ENCODE measurements at places on chromosomes 5 and 9. TPM values are rescaled to one million over a fixed set of nuclear protein-coding genes. Genes with fewer than 3 reads are reported as not detected.

DNA sequence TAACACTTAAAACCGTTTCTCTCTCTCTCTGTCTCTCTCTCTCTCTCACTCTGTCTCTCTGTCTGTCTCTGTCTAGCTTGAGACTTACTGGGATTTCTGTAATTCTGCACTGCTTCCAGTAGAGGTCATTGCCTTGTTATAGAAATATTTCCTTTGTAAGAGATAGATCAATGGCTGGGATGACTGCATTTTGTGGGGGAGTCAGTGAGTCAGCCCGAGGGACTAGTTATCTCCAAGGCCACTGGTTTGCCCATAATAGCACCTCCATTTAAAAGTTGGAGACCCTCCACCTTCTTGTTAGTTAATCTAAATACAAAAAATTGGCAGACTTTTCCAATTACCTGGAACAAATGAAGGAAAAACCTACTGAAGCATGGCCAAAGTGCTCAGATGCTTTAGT, 547.2 kb downstream of the LRRC70 start:
- no peaks in the 10 kb centered on the region for H3K4me1 ChIP-seq
- H3K36me3 ChIP-seq: no peaks in the 10 kb centered on the region
- no peaks in the 10 kb centered on the region for H3K27me3 ChIP-seq
- H3K27ac ChIP-seq: no peak overlapping the region
- H3K4me3 ChIP-seq: no peak overlapping the region

DNA sequence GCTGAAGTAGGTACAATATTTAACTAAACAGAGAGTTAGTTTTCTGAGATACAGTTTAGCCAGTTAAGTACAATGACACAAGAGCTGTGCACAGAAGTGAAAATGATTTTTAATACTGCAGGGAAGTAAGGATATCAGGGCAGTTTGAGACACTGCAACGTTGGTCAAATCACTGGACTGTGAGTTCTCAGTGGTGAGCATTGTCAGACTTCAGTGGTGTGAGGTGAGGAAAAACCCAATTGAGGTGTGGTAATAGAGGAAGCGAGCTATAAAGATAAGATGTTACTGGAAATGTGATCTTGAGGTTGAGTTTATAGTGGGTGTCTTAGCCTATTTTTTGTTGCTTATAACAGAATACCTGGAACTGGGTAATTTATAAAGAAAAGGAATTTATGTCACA, 12.8 kb upstream of the FBXL7 start:
- no peak overlapping the region for H3K4me3 ChIP-seq
- no peak for DNase-seq
- no peaks in the 10 kb centered on the region for H3K4me1 ChIP-seq
- no peaks in the 10 kb centered on the region for H3K36me3 ChIP-seq
- no peaks in the 10 kb centered on the region for H3K27me3 ChIP-seq
- no peak overlapping the region for H3K27ac ChIP-seq

DNA sequence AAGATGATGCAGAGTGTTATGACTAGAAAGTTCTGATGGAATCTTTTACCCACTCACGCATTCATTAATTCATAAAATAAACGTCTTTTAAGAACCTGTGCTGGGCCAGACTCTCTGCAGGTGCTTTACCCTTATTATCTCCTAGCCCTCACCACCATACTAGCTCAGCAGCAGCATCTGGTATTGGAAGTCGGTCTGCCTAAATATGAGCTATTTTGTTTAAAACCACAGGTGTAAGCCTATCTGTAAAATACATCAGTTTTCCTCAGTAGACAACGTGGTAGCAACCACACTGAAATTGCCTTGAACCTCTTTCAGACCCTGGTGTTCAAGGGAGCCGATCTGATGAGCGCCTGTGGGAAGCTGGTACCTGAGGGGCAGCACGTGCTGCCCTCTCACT, 69.4 kb downstream of the PPIC start:
- no peaks in the 10 kb centered on the region for H3K36me3 ChIP-seq
- DNase-seq: no peak
- no peaks in the 10 kb centered on the region for H3K4me1 ChIP-seq

DNA sequence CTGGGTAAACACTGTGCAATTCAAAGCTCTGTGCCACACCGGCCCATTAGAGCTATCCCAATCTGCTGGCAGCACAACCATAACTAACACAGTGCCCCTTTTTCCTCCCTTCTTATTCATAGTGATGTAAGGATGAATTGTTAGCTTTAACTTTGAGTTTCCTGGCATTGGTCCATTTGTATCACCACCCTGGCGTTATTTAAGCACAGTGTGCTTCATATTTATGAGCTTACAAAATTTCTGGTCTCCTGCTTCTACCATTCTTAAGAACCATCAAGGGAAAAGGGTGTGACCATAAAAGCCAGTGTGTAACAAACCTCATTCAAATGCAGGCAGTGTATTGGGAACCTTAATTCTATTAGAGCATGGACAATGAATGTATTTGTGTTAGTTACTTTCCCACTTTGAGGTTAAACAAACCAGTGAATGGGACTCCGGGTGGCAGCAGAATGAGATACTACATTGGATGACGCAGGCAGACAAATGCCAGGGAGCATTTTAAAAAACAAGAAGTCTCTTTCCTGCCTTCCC, 222.6 kb downstream of the TMEM161B start:
- H3K27ac ChIP-seq: no peak overlapping the region
- no peaks in the 10 kb centered on the region for H3K27me3 ChIP-seq
- DNase-seq: no peak

DNA sequence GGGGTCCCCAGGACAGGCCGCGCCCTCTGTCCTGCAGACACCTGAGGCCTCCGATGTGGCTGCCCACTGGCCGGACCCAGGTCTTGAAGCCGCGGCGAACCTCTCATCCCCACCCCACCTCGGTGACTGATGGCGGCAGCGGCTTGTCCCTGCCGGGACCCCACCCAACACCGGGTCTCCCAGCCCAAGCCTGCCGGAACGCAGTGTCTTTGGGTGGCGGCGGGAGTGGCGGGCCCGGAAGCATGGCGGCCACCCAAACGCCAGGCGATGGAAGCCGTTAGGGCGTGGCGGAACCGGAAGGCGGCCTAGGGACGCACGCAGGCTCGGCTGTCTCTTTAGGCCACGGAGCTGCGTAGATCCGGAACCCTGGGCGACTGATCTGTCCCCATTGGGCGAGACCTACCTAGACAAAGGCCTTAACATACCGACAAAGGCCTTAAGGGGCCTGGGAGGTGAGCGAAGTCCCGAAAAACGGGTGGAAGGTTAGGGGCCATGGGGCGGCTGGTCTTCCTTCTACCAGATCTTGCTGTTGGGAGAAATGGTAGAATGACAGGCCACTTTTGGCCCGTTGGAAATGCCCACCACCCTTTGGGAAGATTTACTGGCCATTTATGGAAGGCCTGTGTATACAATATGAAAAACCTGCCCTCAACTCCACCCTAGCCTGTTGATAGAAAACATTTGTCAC, 94.6 kb upstream of the SMC2 start:
- no peaks in the 10 kb centered on the region for H3K36me3 ChIP-seq
- H3K27me3 ChIP-seq: no peaks in the 10 kb centered on the region
- H3K4me1 ChIP-seq: no peaks in the 10 kb centered on the region
- no peak for DNase-seq
- H3K4me3 ChIP-seq: no peak overlapping the region
- H3K27ac ChIP-seq: no peak overlapping the region

DNA sequence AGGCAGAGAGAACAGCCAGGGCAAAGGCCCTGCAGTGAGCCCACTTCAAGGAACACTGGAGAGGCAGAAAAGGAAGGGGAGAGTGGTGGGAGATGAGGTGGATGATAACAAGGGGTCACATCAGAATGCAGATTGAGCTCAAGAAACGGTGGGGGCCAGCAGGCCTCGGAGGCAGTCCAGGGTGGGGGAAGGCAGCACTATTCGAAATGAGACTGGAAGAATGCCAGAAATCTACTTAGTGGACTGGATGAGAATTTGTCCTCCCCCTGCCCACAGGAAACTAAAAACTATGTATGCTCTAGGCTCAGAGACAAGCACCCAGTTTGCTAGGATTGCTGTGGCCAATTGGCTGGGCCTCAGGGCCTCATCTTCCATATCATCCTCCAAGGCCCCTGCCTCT, 148.7 kb downstream of the ADAMTS12 start:
- no peaks in the 10 kb centered on the region for H3K4me1 ChIP-seq
- no peak overlapping the region for H3K27ac ChIP-seq
- no peaks in the 10 kb centered on the region for H3K27me3 ChIP-seq
- no peak for DNase-seq

DNA sequence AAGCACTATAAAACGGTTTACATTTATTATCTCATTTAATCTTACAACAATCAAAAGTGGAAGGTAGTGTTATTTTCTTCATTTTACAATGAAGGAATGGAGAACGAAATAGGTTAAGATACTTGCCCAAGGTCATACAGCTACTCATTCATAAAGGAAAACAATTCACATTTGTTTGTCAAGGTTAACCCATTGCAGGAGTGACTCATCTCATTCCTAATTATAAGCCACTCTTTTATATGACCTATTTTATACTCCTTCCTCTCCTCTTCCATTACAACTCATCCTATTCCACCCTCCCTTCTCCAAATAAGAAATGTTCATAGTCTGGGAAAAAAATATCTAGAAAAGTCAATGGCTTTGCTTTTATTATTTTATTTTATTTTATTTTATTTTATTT, 29.6 kb downstream of the CRHBP start:
- no peaks in the 10 kb centered on the region for H3K4me1 ChIP-seq
- H3K27ac ChIP-seq: no peak overlapping the region
- no peak overlapping the region for H3K4me3 ChIP-seq
- H3K27me3 ChIP-seq: no peaks in the 10 kb centered on the region
- H3K36me3 ChIP-seq: no peaks in the 10 kb centered on the region
- DNase-seq: no peak

DNA sequence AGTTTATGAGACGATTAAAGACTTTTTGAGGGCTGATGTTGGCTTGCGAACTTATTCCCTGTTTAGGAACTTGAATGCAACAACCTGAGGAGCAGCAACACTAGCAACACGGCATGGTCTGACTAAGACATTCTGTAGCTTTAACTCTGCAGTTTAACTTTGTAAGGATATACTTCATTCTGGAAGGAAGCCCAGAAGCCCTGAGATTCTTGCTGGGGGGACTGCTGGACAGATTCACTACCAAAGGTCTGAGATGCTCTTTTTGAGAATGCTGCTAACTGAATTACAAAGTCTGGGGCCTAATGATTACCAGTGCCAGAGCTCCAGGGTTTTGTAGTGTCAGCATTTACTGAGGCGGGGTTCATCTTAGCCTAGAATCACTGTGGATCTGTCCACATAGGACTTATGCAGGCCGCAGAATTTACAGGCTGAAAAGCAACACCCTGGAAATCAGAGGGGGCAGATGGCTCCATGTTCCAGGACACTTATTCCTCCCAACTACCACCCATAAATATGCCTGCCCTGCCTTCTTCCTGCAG, 537.1 kb upstream of the CDH18 start:
- no peaks in the 10 kb centered on the region for H3K27me3 ChIP-seq
- no peaks in the 10 kb centered on the region for H3K36me3 ChIP-seq
- no peaks in the 10 kb centered on the region for H3K4me1 ChIP-seq

GRCh38 chr5:98231089-98231488, 542.4 kb upstream of the RGMB start:
- H3K4me1 ChIP-seq: no peaks in the 10 kb centered on the region
- no peaks in the 10 kb centered on the region for H3K36me3 ChIP-seq
- DNase-seq: peak; percentile 13
- no peaks in the 10 kb centered on the region for H3K27me3 ChIP-seq

GRCh38 chr9:129879103-129879699, 43.9 kb downstream of the USP20 start:
- H3K27ac ChIP-seq: no peak overlapping the region
- H3K4me3 ChIP-seq: no peak overlapping the region
- H3K4me1 ChIP-seq: peaks cover 9% of the 10 kb centered on the region
- peaks cover 34% of the 10 kb centered on the region for H3K36me3 ChIP-seq

DNA sequence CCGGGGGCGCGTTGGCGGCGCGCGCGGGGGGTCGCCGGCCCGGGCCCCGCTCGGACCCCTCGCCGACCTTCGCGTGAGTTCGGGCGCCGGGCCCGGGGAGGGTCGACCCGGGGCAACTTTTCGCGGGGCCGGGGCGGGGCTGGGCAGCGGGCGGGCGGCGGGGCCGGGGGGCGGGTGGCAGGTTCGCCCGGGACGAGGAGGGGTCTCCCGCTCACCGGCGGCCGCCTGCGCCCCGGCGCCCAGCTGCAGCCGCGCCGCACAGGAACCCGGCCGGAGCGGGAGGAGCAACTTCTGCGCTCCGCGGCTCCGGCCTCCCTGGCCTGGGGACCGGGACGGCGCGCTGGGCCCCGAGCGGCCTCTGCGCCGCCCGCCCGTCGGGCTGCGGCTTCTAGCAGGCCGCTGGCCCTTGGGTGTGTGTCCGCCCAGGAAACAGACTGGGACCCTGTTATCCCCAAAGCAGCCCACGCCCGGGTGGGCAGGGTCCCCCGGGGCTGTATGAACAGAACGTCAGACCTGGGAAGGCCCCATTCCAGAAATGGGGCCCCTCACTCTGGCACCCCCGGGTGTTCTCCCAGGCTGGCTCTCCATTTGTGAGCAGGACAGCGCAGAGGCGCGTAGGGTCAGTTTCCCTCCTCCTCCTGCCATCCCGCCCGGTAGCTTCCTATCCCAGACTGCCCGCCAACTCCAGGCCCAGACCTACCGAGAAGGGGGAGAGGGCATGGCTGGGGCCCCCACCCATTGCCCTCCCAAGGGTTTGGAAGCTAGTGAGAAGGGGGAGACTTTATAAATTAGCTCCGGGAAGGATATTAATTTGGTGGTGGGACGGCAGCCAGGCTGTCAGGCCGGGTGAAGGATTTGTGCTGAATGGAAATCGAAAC, 708 bp downstream of the RXRA start:
- H3K4me3 ChIP-seq: no peak overlapping the region
- H3K27me3 ChIP-seq: no peaks in the 10 kb centered on the region
- peaks cover 12% of the 10 kb centered on the region for H3K4me1 ChIP-seq
- no peaks in the 10 kb centered on the region for H3K36me3 ChIP-seq
- no peak overlapping the region for H3K27ac ChIP-seq
- no peak for DNase-seq

DNA sequence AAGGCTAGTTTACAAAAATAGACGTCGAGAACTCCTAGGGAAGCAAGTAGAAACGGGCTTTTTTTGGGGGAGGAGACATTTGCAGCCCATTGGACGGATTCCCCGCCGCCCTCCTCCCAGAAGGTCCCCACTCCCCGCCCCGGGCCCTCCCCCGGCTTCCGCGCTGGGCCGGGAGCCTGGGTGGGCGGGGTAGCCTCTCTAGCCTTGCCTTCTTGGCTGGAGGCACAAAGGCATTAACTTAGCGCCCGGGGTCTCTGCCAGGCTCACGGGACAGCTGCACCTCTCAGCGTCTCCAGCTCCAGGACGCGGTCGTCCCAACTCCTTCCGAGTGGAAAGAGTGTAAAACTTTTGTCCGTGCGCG, at the start of gene DMRTA1:
TSS of gene DMRTA1 (plus strand) at position 236 of the 361 bp plus-strand sequence. CDS start 242 bp downstream, outside the sequence.
- H3K27ac ChIP-seq: no peak within 1 kb of the TSS
- DNase-seq: no peak
- H3K4me3 ChIP-seq: no peak within 1 kb of the TSS

GRCh38 chr9:129703667-129704355, 38.4 kb downstream of the PRRX2 start:
- no peak for DNase-seq
- H3K27ac ChIP-seq: no peak overlapping the region
- no peak overlapping the region for H3K4me3 ChIP-seq
- no peaks in the 10 kb centered on the region for H3K4me1 ChIP-seq
- H3K36me3 ChIP-seq: no peaks in the 10 kb centered on the region
- H3K27me3 ChIP-seq: no peaks in the 10 kb centered on the region

- no peaks in the 10 kb centered on the region for H3K36me3 ChIP-seq
- no peak overlapping the region for H3K27ac ChIP-seq
- DNase-seq: no peak
- H3K4me1 ChIP-seq: no peaks in the 10 kb centered on the region
- no peak overlapping the region for H3K4me3 ChIP-seq
Observed at GRCh38 chr5:30413540-30413939, 779.9 kb upstream of the CDH6 start.

- H3K4me1 ChIP-seq: peaks cover 15% of the 10 kb centered on the region
- H3K27ac ChIP-seq: no peak overlapping the region
- no peak for DNase-seq
- H3K27me3 ChIP-seq: peaks cover 33% of the 10 kb centered on the region
Observed at GRCh38 chr5:138668451-138669380, 84.5 kb upstream of the CTNNA1 start.

Gene SLC6A18
- total RNA-seq: not detected

Gene INPP5E
- 30.3 TPM for total RNA-seq

All from CD4-positive, CD25-positive, alpha-beta regulatory T cell (primary cell).